ENCODE measurements at places on chromosomes 1 and 21. TPM values are rescaled to one million over a fixed set of nuclear protein-coding genes. Genes with fewer than 3 reads are reported as not detected.

DNA sequence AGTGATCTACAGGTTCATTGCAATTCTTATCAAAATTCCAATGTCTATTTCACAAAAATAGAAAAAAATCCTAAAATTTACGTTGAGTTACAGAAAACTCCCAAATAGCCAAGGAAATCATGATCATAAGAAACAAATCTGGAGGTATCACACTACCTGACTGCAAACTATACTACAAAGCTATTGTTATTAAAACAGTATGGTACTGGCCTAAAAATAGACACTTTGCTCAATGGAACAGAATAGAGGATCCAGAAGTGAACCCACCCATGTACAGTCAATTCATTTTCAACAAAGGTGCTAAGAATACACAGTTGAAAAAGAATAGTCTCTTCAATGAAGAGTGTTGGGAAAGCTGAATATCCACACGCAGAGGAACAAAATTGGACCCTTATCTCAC is 30.2 kb downstream of the GBP2 start:
- no peak for DNase-seq

- no peak for DNase-seq
Measured at GRCh38 chr1:12587981-12588640, 29.9 kb downstream of the DHRS3 start.

DIO1 gene
- total RNA-seq: 7.1 TPM

GRCh38 chr1:208254862-208255261 is 10.7 kb upstream of the PLXNA2 start:
- no peak for DNase-seq

UBL4B gene
- total RNA-seq: not detected

SPRR2E gene
- total RNA-seq: not detected
